ENCODE measurements at places on chromosomes 4 and X.

DNA sequence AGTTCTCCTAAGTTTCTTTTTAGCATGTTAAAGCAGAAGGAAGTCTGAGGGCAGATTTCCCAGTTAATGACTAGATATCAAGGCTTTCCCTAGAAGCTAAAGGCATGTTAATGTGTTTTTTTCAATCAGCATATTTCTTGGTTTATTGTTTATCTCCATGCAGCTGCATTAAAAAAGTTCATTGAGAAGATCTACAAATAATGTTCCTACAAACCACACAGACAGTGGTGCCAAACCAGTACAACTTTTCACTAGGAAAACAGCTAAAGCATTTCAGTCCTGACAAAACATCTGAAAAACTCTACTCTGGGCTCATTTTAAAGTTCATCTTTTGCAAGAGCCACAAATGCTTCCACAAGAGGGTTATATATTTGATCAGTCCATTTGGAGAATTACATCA lies 320.0 kb downstream of the ADGRL3 start:
- DNase-seq, result no peak

GRCh38 chrX:153922932-153923857 lies 2.9 kb downstream of the ARHGAP4 start:
- DNase-seq, result no peak

DNA sequence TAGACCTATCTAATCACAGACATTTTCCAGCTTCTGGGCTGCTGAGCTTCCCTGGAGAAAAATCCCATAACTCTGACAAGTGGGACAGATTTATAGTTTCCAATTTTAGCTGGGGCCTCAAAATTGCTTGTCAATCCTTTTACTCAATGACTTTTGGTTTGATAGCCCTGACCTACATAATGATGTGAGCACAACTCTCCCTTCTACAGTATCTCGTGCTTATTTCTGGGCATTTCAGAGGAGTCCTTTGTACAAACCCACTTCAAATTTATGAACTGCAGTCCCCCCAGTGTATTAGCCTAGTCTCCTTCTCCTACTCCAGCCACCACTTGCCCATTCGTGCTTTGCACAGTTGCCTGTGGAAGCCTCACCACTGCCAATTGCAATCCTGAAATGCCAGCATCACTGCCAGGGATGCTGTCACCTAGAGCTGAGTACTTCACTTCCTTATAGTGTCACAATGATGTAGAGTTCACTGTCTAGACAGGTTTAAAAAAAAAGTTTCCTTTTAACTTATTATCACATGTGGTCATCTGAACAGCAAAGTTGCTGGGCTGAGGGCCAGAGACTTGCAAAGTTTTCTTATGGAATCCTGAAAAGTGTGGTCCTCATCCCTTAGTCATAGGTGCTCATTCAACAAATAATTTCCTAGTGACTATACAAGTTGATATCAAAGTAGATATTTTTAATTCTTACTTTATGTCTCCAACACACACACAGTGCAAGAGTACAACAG lies 21.2 kb downstream of the TRAM1L1 start:
- DNase-seq, result no peak

GRCh38 chr4:154164931-154165839 lies 326.4 kb downstream of the DCHS2 start:
- peak; percentile 20 for DNase-seq

- no peak for DNase-seq
Measured at GRCh38 chrX:73647632-73648322, 84.8 kb downstream of the CHIC1 start.

DNA sequence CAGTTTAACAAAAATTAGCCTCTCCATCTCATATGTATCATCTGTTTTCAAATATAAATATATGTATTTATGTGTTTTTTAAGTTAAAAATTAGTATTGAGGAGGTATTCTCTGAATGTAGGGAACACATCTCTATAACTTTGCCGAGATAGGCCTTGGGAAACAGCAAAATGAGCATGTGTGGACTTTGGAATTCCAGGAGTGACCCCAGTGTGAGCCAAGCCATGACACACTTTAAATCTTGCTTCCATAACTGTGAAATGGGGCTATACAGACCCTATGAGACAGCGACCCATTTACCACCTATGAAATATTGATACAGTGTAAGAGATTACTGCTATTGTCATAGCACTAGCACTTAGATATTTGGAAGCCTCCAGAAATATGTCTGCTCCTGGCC lies 58.8 kb downstream of the FRMPD4 start:
- DNase-seq, result no peak

DNA sequence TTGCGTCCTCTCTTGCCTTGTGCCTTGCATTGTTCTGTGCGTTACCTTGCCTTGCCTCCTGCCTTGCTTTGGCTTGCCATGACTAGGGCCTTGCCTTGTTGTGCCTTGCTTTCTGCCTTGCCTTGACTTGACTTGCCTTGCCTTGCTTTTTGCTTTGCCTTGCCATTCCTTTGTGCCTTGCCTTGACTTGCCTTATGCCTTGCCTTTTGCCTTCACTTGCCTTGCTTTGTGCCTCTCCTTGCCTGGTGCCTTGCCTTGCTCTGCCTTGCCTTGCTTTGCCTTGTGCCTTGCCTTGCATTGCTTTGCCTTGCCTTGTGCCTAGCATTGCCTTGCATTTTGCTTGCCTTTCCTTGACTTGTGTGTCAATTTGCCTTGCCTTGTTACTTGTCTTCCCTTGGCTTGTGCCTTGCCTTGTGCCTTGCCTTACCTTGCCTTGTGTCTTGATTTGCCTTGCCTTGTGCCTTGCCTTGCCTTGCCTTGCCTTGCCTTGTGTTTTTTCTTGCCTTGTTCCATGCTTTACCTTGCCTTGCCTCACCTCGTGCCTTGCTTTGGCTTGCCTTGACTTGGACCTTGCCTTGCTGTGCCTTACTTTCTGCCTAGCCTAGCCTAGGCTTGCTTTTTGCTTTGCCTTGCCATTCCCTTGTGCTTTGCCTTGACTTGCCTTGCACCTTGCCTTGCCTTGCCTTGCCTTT lies 95.8 kb downstream of the TAB3 start:
- DNase-seq, result no peak

- no peak for DNase-seq
Measured at GRCh38 chrX:24110069-24110468, 39.5 kb upstream of the ZFX start.

- no peak for DNase-seq
Measured at GRCh38 chr4:33184657-33185290, 2464.6 kb downstream of the PCDH7 start.

- no peak for DNase-seq
Measured at GRCh38 chr4:99462875-99463464, 27.8 kb upstream of the ADH7 start.

- no peak for DNase-seq
Measured at GRCh38 chr4:24720436-24720835, 74.9 kb upstream of the SOD3 start.

GRCh38 chr4:61824454-61824853 lies 624.3 kb downstream of the ADGRL3 start:
- DNase-seq, result no peak

DNA sequence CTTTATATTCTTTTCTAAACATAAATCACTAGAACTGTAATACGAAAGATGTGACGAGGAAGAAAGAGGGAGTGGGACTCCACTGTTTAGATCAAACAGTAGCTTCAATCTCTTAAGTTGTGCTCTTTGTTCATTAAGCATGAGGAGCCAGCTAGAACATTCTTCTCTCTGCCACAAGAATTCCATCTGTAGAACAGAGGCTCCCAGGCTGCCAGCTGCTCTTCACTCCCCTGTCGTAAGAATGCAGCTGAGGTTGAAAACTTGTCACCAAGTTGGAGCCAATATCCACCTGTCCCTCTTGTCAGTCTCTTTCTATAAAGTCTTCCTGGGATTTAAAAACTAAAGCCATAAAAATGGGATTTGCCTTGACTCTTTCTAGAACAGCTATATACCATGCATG lies 65.0 kb upstream of the SEC24B start:
- no peak for DNase-seq

- DNase-seq, result peak; percentile 30
Measured at GRCh38 chr4:114694770-114695169, 96.2 kb downstream of the UGT8 start.

- no peak for DNase-seq
Measured at GRCh38 chr4:158203436-158203835, 6.8 kb upstream of the TMEM144 start.

GRCh38 chrX:40240844-40241243 lies 143.1 kb upstream of the BCOR start:
- no peak for DNase-seq

DNA sequence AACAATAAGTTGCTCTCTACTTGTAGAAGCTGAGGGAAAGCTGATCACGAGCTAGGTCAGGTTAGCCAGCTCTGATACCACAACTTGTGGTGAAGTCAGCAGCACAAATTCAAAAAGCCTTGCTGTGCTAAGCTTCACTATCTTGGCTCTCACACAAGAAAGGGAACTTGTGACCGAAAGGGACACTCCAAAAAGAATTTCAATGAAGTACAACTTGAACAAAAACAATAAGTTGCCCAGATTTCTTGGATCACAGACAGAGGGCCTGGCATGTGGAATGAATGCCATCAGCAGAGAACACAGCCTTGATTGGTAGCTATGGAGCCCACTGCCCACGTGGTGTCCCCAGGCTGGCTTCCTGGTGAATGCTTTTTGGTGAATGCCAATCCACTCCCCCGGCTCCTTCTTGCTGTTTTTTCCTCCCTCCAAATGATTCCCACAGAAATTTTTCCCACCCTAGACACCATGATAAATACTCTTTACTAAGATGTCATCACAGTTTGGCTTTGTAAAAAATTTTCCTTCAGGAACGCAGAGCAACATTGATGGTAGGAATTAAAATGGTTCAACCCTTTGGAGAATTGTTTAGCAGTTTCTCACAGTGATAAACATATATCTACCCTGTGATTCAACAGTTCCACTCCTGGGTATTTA lies 82.6 kb downstream of the ANXA3 start:
- no peak for DNase-seq

DNA sequence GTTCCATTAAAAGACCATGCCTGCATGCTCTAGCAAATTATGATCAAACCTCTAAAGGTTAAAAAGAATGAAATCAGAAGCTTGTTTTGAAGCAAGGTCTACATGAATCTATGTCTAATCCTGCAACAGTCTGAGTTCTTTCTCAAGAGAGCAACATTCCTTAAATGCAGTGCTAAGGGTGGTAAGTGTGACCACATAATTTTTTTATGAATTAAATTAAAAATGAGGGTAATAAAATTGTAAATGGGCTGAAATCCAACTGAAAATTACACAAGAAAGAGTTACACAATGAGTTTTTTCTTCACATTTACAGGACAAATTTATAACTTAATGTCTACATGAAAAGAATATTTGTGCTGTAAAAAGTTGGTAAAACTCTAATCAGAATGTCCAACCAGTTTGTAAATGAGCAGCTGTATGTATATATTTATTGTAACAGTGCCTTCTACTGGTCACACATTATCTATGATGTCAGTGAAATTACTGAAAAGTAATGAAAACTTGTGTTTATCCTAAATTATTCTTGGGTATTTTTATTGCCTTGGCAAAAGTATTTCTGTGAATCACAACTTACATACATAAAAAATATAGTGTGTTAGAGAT lies 336.3 kb upstream of the PITX2 start:
- DNase-seq, result peak; percentile 59

DNA sequence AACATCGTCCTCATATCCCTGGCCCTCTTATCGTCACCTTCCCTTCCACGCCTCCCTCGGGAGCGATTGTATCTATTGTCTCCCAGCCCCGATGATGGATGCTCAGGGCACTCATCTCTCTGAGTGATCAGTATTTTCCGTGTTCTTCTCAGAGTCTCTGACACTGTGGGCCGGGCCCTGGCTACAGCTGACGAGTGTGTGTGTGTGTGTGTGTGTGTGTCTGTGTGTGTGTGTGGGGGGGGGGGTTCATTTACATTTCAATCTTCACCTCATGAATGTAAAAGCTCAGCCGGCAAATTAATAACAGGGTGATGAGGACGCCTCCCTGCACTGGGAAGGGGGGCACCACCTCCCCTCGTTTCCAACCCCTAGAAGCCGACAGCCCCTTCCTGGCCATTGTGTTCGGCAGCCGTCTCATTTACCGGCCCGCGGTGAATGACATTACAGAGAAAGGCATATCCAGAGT lies 159.5 kb downstream of the SHOX start:
- DNase-seq, result no peak

DNA sequence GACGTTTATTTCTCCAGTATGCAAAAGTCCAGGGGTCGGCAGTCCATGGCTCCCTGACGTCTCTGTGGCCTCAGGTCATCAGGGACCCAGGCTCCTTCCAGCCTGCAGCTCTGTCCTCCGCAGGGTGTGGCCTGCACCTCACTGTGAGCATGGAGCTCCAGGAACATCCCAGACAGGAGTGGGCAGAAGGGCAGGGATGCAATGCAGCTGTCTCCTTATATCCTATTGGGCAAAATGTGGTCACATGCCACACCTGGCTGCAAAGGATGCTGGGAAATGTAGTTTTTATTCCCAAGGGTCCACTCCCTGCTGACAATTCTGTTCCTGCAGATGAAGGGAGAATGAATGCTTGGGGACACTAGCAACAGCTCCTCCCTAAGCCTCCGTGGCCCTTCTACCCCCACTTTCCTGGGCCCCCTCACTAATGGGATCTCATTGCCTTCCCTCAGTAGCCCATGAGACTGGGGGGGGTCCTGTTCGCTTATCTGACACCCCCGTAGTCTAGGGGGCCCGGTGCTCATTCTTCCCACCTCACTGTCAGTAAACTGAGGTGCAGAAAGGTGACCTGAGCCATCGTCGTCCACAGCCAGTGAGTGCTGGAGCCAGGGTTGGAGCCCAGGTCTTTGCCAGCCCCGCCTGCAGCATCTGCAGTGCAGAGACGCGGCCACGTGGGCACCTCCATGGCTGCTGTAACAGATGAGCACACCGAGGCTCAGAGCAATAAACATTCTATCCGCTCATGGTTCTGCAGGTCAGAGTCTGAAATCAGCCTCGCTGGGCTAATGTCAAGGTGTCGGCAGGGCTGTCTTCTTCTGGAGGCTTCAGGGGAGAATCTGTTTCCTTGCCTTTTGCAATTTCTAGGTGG lies 5.9 kb upstream of the GRPEL1 start:
- peak; percentile 14 for DNase-seq

- DNase-seq, result no peak
Measured at GRCh38 chrX:30893206-30893605, 4.2 kb upstream of the TAB3 start.

GRCh38 chr4:140222171-140222570 lies 68.2 kb upstream of the MAML3 start:
- DNase-seq, result no peak

- no peak for DNase-seq
Measured at GRCh38 chr4:4225915-4226605, 669 bp downstream of the OTOP1 start.

DNA sequence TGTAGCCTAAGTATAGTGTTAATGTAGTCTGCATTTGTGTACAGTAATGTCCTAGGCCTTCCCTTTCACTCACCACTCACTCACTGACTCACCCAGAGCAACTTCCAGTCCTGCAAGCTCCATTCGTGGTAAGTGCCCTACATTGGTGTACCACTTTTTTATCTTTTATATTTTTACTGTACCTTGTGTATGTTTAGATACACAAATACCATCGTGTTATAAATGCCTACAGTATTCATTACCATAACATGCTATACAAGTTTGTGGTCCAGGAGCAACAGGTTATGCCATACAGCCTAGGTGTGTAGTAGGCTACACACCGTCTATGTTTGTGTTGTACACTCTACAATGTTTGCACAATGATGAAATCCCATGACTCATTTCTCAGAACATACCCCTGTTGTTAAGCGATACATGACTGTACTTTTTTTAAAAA lies 15.4 kb downstream of the TSPAN5 start:
- no peak for DNase-seq

All from SK-N-MC (cell line).